ENCODE measurements at places on chromosomes 7 and 10. TPM values are rescaled to one million over a fixed set of nuclear protein-coding genes. Genes with fewer than 3 reads are reported as not detected.

DNA sequence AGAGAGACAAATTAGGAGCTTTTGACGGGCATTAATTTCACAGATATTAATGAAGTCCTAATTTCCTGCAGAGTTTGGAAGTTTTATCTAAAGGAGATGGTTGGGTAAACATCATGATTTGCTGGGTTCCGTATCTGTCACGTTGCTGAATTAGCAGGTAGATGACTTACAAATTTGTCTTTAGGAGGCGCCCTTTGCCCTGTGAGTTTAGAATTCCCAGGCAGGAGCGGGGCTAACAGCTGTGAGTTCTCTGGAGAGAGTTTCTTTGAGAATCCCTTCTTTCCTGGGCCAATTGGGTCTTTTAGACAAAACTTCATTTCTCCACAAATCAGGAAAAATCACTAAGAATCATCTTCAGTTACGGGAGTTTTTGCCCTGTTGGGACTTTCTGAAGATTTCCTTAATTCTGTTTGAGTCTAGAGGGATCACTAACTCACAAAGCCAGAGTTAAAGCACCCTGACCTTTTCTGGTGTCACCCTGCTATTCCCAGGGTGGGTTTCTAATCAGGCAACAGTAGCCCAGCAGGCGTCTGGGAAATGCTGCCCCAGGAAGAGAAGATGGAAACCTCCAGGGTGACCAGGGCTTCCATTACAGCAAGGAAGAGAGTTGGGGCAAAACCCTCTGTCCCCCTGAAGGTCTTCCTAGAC is 63.7 kb downstream of the PRKCQ start:
- no peak for DNase-seq

Gene TRIM73
- 2.8 TPM for polyA plus RNA-seq

Gene BTBD16
- 0.10 TPM for polyA plus RNA-seq

DNA sequence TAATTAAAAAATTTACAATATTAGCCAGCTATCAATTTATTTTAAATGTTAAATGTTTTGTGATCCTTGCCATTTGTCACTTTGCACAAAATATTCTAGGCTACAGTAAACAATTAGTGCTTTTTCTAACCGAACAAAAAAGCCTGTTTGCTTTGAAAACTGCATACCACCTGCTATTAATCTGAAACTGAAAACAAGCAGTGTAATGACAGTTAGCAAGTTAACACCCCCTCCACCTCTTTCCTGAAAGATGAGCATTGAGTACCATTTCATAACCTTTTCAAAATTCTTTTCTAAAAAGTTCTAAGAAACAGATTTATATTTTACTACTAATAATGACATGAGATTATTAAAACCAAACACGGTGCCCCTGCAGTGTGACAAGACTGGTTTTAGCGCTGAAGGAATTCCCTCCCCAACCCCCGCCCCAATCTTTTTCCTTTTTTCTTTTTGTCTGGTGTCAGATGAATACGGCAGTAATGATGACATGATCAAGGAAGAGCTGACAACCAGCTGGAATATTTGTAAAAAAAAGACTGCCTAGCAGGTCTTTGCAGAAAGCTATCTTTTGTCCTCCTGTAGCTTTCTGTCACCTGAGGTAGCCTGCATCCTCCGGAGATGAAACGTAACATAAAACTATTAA is 175.6 kb downstream of the CHCHD3 start:
- no peak for DNase-seq

- DNase-seq, result no peak
Measured at GRCh38 chr10:82889728-82890127, 1014.7 kb downstream of the NRG3 start.

GRCh38 chr7:17236603-17237002 is 61.8 kb upstream of the AHR start:
- no peak for DNase-seq

Gene LRRC17
- 0.90 TPM for polyA plus RNA-seq

DNA sequence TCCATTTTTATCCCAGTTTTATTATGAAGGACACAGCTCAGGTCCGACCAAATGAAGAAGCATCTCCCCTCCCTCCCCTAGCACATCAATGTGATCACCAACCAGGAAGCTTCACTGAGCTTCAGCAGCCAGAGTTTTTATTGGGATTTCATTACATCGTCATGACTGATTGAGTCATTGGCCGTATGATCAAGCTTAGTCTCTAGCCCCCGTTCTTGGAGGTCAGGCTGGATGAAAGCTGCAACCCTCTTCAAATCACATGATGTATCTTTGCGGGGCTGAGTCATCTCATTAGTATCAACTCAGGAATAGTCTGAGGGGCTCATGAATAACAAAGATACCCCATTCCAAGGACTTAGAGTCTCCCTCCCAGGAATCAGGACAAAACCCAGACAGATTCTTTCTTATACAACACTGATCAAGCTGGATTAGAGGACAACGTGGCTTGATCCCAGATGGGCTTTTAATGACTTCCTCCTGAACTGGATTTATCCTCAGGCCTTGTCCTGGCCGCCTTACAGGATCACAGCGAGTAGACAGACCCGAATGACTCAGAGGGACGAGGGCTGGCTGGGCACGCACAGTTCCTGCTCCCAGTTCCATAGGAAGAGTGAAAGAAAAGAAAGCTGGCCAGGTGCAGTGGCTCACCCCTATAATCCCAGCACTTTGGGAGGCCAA is 14.5 kb downstream of the LIMK1 start:
- no peak for DNase-seq

Measured in spleen (tissue), 13 donors.